Activated CD4-positive, alpha-beta T cell treated with anti-CD3 and anti-CD28 coated beads, Interleukin-2, amount 50 U/mL, for 24 hours (primary cell): ENCODE measurements at places on chromosomes 11 and 22.

- no peak for DNase-seq
Observed at GRCh38 chr11:18491924-18492323, 34.8 kb downstream of the TSG101 start.

GRCh38 chr22:50529416-50529896 is 356 bp downstream of the TYMP start:
- DNase-seq: no peak

GRCh38 chr11:111870886-111871692 is at the start of gene ALG9:
TSS of gene ALG9 (minus strand) at chr11:111871581. CDS start at chr11:111871482, 99 bp downstream.
- peak; percentile 88 for DNase-seq

GRCh38 chr11:68302670-68303069 is 9.7 kb upstream of the LRP5 start:
- no peak for DNase-seq

DNA sequence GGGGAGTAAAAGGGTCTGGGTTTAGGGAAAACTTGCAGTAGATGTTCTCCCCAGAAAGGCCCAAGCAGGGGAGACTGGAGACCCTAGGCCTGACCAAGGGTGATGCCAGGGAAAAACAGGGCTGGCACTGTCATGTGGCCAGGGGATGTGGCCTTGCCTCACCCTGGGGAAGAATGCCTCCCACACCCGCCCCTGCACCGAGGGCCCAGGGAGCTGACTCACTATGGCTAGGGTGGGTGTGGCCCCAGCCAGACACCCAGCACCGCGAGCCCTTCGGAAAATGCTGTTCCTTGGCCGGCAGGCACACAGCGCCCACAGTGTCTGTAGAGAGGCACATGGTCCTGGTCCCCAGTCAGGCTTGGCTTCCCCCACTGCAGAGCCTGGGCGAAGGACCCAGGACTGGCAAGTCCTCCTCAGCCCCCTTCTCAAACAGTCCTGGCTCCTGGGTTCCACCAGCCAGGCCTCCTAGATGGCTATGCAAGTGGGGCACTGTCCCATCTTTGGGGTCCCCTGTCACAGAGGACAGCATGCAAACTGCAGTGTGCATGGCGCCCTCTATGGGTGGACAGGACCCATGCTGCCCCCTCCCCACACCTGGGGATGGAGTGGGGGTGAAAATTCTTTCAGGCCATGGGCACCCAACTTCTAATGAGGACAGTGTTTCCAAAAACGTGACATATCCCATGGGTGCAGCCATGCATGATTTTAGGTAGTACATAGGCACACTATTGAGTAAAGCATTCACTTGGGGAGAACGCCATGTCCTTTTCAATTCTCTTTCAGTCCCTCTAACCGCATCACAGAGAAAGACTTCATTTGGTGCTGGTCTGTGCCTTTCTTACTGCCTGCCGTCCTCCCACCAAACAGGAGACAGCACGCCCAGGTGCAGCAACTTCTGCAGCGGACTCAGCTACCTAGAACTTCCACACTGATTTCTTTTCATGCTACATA is 15.2 kb downstream of the TMPRSS5 start:
- no peak for DNase-seq

GRCh38 chr11:27506200-27507182 is at the start of gene LIN7C:
TSS of gene LIN7C (minus strand) at chr11:27506769. CDS start at chr11:27506752, 17 bp downstream.
- peak; percentile 92 for DNase-seq

DNA sequence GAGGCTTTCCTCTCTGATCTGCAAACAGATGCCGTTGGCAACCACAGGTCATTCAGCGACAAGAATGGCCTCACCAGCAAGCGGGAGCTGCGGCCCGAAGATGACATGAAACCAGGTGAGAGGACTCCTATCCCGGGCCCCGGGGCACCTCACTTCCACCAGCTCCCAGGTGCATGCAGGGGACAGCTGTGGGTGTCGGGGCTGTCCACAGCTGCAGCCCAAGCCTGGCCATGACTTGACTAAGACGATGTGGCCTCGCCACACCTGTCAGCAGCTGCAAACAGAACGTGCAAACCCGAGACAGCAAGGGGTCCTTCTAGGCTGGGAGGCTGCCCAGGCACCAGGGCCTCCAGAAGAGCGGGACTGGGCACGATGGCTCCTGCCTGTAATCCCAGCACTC is 3.6 kb downstream of the GAL start:
- no peak for DNase-seq

DNA sequence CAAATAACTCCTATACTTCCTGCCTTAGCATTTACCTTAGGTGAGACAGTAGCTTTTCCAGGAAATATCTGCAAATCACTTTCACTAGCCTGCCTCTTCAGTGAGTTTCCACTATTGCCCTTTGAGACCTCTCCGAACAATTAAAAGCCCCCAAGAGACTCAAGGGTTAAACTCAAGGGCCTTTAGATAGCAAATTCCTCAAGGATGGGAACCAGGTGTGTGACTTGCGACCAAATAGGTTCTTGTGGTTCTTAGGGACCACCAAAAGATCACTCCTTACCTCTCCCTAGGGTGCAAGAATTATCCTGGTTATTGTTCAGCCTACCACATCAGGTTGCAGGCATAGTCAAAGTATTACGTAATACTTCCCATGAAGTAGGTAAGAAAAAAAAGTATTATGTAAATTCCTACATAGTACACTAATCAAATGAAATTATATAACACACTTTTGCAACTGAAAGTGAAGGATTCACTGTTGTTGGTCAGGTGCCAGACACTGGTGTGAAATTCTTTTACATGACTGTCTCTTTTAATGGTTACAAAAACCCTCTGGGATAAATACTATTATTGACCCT is 1.4 kb upstream of the RDX start:
- no peak for DNase-seq

- DNase-seq: no peak
Observed at GRCh38 chr11:33534575-33534974, 166.1 kb downstream of the C11orf91 start.

DNA sequence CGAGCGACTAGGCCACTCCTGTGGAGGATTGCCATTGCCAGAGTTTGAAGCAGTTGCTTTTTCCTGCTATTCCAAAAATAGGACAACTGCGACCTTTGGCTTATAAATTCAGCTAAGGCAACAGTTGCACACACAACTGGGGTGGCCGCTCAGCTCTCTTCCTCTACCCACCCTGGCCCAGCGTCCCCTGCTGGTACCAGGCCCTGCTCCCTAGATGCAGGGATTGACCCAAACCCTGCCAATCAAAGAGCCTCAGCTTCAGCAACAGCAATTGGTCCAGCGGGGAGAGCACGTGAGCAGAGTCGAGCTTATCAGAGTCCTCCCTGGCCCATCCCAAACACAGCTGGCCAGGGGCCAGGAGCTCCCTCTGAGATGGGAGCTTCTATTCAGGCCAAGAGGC is 22.0 kb upstream of the CABP2 start:
- no peak for DNase-seq

DNA sequence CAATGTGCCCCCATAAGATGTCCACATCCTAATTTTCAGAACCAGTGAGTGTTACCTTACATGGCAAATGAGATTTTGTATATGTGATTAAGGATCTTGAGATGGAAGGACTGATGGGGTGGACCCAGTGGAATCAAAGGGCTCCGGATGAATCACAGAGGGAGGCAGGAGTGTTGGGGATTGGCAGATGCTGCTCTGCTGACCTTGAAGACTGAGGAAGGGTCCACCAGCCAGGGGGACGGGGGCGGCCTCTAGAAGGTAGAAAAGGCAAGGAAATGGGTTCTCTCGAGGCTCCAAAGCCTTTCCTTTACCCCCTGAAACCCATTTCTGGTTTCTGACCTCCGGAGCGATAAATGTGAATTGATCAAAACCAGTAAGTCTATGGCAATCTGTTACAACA is 18.8 kb downstream of the TMEM218 start:
- DNase-seq: no peak

GRCh38 chr22:46336119-46337078 is 885 bp downstream of the TRMU start:
- no peak for DNase-seq

GRCh38 chr22:44537467-44537866 is 39.4 kb upstream of the RTL6 start:
- DNase-seq: no peak

DNA sequence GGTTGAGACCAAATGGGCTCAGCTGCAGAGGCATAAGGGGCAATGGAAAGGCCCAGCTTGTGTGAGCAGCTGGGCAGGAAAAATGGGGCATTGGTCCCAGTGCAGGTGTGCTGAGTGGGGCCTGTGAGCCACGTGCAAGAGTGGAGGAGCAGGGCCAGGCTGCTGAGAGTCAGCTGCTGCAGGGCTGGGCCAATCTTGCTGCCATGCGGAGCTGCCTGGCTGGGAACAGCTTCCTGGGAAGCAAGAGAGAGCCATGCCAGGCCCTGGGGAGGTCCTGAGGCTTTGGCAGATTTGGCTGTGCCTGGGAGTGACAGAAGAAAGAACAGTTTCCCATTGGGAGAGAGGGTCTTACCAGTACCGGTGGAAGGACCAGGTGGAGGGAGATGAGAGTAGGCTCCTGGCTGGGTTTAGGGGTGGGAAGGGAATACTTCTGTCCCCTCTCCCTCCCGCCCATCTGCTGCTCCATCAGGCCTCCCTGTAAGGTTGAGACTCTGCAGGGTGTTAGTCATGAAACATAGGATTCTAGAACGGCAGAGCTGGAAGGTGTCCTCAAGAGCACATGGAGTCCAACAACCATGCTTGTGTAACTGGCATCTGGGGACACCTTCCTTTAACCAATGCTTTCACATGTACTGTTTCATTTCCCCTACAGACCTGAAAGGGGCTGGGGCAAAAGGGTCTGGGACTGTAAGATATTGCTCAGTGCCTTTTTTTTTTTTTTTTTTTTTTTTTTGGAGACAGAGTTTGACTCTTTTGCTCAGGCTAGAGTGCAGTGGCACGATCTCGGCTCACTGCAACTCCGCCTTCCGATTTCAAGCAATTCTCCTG is 10.4 kb downstream of the SEPTIN3 start:
- no peak for DNase-seq

GRCh38 chr11:13462311-13462900 is 616 bp downstream of the BTBD10 start:
- DNase-seq: no peak

GRCh38 chr11:131675121-131675888 is 304.9 kb downstream of the NTM start:
- DNase-seq: no peak

GRCh38 chr22:28442264-28442710 is 237.4 kb downstream of the TTC28 start:
- peak; percentile 52 for DNase-seq

DNA sequence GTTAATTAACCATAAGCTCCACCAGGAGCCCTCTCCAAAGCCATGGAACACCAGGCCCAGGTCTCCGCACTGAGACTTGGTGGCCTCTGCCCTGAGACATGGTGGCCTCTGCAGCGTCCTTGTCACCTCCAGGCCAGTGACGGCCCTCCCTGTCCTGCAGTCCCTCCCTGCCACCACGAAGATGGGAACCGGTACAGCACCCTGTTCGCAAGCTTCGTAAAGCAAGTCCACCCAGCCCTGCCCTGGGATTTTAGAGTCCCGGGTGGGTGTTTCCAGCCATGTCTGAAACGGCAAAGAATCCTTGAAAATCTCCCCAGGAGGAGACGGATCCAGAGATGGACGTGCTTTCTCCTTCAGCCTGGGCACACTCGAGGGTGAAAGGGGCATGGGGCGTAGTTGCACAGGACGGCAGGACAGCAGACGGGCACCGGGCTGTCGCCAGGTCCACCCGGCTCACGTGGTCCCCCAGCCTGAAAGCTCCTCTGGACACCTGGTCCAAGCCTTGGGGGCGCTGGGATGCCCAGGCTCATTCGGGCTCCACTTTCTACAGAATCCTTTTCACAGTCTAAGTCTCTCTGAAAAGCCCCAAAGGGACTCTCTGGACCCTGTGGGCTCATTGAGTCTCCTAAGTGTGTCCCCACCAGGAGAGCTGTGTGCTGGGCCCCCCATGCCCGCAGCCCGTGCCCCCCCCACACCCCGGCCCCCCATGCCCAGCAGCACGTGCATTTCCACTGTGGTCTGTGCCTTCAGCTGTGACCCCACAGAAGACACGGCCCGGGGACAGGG is 456.2 kb downstream of the BRD1 start:
- DNase-seq: no peak

GRCh38 chr22:37094239-37094638 is 15.3 kb downstream of the TMPRSS6 start:
- no peak for DNase-seq

- DNase-seq: no peak
Observed at GRCh38 chr11:44766972-44767278, 40.2 kb downstream of the TSPAN18 start.

DNA sequence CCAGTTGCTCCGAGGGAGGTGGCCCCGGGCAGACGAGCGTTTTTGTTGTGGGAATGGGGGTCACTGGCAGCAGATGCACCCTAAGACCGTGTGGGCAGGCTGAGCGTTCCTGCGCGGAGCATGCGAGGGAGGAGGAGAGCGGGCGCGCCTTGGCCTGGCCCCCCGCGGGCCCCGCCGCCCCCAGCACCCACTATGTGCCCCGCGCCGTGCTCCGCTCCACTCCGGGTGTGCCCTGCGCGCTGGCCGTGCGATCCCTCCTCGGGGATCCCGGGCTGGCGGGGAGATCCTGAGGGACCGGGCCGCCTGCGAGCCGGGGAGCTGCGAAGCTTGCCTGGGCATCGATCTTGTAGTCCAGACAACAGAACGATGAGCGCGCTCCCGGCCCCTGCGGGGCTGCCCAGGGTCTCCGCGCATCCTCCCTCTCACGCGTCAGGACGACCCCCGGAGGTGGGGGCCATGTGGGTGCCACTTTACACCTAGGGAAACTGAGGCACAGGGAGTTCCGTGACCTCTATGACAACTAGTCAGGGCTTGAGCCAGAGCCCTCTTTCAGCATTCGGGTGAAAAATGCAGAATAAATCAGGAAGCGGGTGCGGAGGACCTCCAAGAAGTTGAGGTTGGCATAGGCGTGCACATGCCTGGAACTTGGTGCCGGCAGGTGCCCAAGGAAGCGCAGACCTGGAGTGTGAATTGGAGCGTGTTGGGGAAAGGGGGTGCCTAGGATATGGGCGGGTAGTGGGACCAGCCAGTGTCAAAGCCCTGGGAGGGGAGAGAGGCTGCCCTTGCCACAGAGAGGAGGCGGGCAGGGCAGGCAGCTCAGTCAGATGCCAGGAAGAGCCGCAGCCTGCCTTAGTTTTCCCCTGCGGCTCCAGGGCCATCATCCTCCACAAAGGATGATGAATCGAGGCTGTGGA is 1.3 kb upstream of the KMT5B start:
- no peak for DNase-seq

DNA sequence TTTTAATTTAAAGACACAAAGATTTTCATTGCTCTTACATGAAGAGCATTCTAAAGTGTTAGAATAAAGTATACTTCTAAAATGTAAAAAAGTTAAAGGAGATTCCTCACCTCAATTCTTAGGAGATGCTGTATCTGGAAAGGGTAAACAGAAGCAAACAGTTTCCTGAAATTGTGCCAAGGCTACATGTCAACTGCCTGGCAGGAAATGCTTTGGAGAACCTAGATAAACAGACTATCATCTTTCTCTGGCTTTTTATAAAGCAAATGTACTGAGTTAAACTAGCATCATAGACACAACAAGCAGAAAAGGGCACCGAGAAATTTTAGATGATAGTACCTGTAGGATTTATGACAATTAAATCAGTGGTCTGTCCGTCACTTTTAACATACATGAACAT is 24.7 kb upstream of the AKIP1 start:
- DNase-seq: no peak
